Left ventricle myocardium inferior (tissue), 1 donor: ENCODE measurements at places on chromosomes 6 and 20. TPM values are rescaled to one million over a fixed set of nuclear protein-coding genes. Genes with fewer than 3 reads are reported as not detected.

- H3K4me3 ChIP-seq, result no peak overlapping the region
- H3K36me3 ChIP-seq, result peaks cover 25% of the 10 kb centered on the region
- no peaks in the 10 kb centered on the region for H3K4me1 ChIP-seq
- no peak overlapping the region for H3K27ac ChIP-seq
Measured at GRCh38 chr6:131183427-131184095, 48.3 kb downstream of the AKAP7 start.

- peaks cover 10% of the 10 kb centered on the region for H3K4me1 ChIP-seq
- H3K27me3 ChIP-seq, result no peaks in the 10 kb centered on the region
- H3K4me3 ChIP-seq, result no peak overlapping the region
- H3K36me3 ChIP-seq, result peaks cover 5% of the 10 kb centered on the region
Measured at GRCh38 chr6:118632359-118632758, 19.0 kb downstream of the CEP85L start.

GRCh38 chr6:89372506-89372901 is 20.0 kb upstream of the UBE2J1 start:
- H3K4me3 ChIP-seq, result no peak overlapping the region
- peak overlapping the region; percentile 49 for H3K27ac ChIP-seq
- no peaks in the 10 kb centered on the region for H3K27me3 ChIP-seq
- H3K4me1 ChIP-seq, result peaks cover 36% of the 10 kb centered on the region
- DNase-seq, result no peak

NKX2-4 gene
- not detected for total RNA-seq

CLDN20 gene
- not detected for total RNA-seq

- peak overlapping the region; percentile 58 for H3K4me3 ChIP-seq
- H3K36me3 ChIP-seq, result no peaks in the 10 kb centered on the region
- DNase-seq, result peak; percentile 69
- peaks cover 37% of the 10 kb centered on the region for H3K4me1 ChIP-seq
- H3K27me3 ChIP-seq, result no peaks in the 10 kb centered on the region
Measured at GRCh38 chr6:163405412-163406309, 8.9 kb upstream of the QKI start.

- H3K4me3 ChIP-seq, result no peak overlapping the region
- H3K36me3 ChIP-seq, result no peaks in the 10 kb centered on the region
Measured at GRCh38 chr6:126657561-126658175, 317.8 kb downstream of the CENPW start.

DNA sequence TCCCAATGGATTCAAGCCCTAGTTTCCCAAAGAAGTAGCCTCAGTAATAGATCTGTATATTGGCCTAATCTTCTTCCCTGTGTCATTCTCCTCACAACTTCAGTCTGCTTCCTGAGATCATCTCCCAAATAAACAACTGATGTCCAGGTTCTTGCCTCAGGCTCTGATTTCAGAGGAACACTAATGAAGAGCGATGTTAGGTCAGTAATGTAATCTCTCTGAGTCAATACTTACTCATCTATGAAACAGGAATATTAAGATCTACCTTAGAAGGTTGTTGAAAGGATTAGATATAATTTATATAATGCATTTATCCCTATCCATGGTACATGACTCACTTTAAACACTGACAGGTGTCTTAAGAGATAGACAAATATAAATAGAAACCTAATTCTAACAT is 246.0 kb upstream of the FLRT3 start:
- no peak for DNase-seq
- H3K4me1 ChIP-seq, result no peaks in the 10 kb centered on the region
- H3K27me3 ChIP-seq, result no peaks in the 10 kb centered on the region

- no peak overlapping the region for H3K27ac ChIP-seq
- DNase-seq, result no peak
- no peaks in the 10 kb centered on the region for H3K4me1 ChIP-seq
- H3K36me3 ChIP-seq, result no peaks in the 10 kb centered on the region
- no peaks in the 10 kb centered on the region for H3K27me3 ChIP-seq
Measured at GRCh38 chr6:23349521-23350147, 776.4 kb upstream of the NRSN1 start.

MYLK4 gene
- 1.2 TPM for total RNA-seq

DNA sequence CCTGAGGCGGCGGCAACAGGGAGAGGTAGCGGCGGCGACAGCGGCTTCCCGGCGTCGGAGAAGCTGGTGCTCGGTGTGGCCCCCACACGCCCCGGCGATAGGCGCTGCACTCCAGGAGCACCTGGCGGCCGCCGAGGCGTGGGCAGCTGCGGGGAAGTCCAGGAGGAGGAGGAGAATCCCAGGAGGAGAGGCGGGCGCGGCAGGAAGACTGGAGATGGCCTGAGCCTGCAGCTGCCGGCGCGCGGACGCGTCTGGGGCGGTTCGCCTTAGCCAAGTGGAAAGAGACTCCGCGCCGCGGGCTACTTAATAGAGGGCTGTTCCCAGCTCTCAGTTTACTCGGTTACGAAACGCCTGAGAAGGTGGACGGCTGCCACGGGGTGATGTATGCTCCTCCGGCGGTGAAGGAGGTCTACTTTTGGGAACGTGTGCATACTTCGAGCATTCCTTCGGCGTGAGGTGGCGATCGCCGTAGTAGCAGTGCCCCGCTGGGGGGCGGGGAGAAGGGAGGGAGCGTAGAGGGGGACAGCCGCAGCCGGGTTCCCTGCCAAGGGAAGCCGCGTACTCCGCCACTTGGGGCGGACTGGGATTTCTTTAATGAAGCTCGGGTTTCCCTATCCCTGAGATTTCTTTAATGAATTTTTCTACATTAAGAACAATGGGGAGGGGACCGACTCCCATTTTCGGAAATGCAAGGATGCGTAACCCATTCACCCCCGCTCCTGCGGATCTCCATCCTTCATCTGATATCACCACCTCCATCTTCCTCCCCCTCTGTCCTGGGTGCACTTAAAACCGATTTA is at the start of gene COL12A1:
COL12A1 (minus strand) TSS at position 278 of the 800 bp plus-strand sequence. CDS start 3,261 bp downstream, outside the sequence.
- H3K36me3 ChIP-seq, result no peaks in the 10 kb centered on the region
- peaks cover 77% of the 10 kb centered on the region for H3K27me3 ChIP-seq
- peak within 1 kb of the TSS; percentile 76 for H3K27ac ChIP-seq
- peak within 1 kb of the TSS; percentile 71 for H3K4me3 ChIP-seq
- peaks cover 67% of the 10 kb centered on the region for H3K4me1 ChIP-seq

GRCh38 chr6:82624251-82624650 is 260.6 kb downstream of the TPBG start:
- H3K4me3 ChIP-seq, result no peak overlapping the region
- no peak for DNase-seq
- no peak overlapping the region for H3K27ac ChIP-seq
- H3K4me1 ChIP-seq, result no peaks in the 10 kb centered on the region
- H3K27me3 ChIP-seq, result no peaks in the 10 kb centered on the region

DNA sequence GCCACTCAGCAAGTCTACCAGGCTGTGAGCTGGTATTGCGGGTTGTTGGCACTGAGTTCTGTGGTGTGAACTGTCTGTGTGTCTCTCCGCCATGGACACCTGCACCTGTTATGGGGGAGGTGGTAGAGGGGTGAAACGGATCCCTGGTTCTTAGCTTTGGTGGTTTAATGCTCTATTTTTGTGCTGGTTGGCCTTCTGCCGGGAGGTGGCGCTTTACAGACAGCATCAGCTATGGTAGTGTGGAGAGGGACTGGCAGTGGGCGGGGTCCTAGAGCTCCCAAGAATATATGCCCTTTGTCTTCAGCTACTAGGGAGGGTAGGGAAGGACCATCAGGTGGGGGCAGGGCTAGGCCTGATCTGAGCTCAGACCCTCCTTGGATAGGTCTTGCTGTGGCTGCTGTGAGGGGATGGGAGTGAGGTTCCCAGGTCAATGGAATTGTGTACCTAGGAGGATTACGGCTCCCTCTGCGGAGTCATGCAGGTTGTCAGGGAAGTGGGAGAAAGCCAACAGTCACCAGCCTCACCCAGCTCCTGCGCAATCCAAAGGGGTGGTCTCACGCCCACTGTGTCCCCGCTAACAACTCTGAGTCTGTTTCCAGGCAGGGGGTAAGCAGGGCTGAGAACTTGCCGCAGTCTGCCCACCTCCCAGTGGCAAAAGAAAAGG is 154.3 kb downstream of the CCDC170 start:
- H3K4me3 ChIP-seq, result no peak overlapping the region
- no peaks in the 10 kb centered on the region for H3K4me1 ChIP-seq
- no peak for DNase-seq
- no peaks in the 10 kb centered on the region for H3K36me3 ChIP-seq

PSMA7 gene
- total RNA-seq, result 233 TPM

CLVS2 gene
- total RNA-seq, result 0.05 TPM

DNA sequence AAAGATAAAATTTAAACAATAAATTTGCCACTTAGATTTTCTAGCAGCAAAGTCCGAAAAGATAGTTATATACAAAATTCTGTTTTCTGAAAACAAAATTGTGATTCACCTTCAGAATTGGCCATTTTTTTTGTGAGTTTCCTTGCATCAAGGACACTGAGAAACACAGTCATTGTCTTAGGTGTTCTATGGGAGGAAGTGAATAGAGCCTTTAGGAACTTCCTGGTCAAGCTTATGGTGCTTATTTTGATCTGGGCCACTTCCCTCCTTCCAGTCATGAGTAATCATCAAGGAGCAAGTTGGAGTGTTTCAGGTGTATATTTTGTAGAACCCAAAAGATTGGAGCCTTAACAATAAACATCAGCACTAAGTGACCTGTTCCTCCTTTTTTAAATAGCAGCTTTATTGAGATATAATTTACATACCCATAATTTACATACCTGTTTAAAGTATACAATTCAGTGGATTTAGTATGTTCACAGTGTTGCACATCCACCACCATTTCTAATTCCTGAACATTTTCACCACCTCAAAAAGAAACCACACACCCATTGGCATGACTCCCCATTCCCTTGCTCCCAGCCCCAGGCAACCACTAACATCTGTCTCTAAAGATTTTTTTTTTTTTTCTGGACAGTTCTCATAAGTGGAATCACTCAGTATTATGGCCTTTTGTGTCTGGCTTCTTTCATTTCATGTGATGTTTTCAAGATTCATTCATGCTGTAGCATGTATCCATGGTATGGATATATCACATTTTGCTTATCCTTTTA is 17.6 kb downstream of the TMEM74B start:
- no peak overlapping the region for H3K4me3 ChIP-seq
- no peak for DNase-seq
- H3K27ac ChIP-seq, result no peak overlapping the region

BFSP1 gene
- total RNA-seq, result 0.66 TPM

KIAA0408 gene
- 2.2 TPM for total RNA-seq

DNA sequence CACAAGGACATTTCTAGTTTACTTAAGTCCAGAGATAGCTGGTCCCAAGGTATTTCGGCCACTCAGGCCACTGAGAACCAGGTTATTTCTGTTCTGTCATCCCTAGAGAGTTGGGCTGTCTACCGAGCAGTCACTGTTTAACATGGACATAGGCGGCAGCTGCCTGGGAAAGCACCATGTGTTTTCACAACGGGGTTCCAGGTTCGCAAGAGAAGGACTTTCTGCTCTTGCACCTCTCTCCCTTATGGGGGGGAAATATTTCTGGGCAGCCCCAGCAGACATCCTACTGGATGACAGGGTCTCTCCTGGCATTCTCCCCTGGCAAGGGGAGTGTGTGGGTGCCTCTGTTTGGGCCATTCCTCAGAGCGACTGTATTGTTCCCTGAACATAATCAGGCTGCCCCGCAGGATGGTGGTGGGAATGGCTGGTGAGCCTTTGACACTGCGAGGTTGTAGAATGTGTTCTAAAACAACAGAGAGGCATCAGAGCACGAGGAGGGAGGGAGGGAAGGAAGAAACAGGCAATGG is 64.4 kb upstream of the DUSP22 start:
- peaks cover 8% of the 10 kb centered on the region for H3K27me3 ChIP-seq
- peaks cover 10% of the 10 kb centered on the region for H3K4me1 ChIP-seq
- no peak for DNase-seq
- no peak overlapping the region for H3K4me3 ChIP-seq

GRCh38 chr6:159299566-159299965 is 130.4 kb downstream of the FNDC1 start:
- peaks cover 50% of the 10 kb centered on the region for H3K27me3 ChIP-seq
- H3K4me3 ChIP-seq, result no peak overlapping the region
- no peaks in the 10 kb centered on the region for H3K36me3 ChIP-seq
- H3K27ac ChIP-seq, result no peak overlapping the region

FAM210B gene
- total RNA-seq, result 52.7 TPM

- H3K36me3 ChIP-seq, result peaks cover 34% of the 10 kb centered on the region
- DNase-seq, result no peak
- H3K27ac ChIP-seq, result no peak overlapping the region
- no peaks in the 10 kb centered on the region for H3K27me3 ChIP-seq
- no peaks in the 10 kb centered on the region for H3K4me1 ChIP-seq
Measured at GRCh38 chr6:130882370-130882769, 55.2 kb downstream of the SMLR1 start.

GRCh38 chr6:144349690-144350527 is 64.8 kb downstream of the UTRN start:
- no peaks in the 10 kb centered on the region for H3K27me3 ChIP-seq
- H3K27ac ChIP-seq, result peak overlapping the region; percentile 63
- H3K36me3 ChIP-seq, result no peaks in the 10 kb centered on the region
- peak overlapping the region; percentile 39 for H3K4me3 ChIP-seq

KATNA1 gene
- 11.6 TPM for total RNA-seq

DNA sequence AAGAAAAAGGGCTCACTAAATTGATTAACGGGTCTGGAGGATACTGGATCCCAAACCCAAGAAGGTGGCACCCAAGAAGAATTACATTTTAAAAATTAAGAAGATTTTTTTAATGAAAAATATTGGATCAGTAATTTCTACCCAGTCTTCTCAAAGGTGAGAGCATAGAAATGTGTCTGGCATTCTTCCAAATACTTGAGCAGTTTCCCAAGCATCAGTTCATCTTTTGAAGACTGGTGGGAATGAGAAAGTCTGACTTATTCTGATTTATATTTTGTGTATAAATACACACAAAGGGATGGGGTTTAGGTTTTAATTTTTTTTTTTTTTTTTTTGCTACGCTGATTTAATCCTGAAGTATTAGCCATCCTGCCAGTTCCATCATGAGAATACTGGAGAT is 3.3 kb downstream of the MGME1 start:
- peaks cover 18% of the 10 kb centered on the region for H3K36me3 ChIP-seq
- peaks cover 66% of the 10 kb centered on the region for H3K4me1 ChIP-seq
- peak overlapping the region; percentile 99 for H3K27ac ChIP-seq

EPHA7 gene
- 12.5 TPM for total RNA-seq

- H3K27me3 ChIP-seq, result no peaks in the 10 kb centered on the region
- DNase-seq, result no peak
- no peaks in the 10 kb centered on the region for H3K36me3 ChIP-seq
- no peak overlapping the region for H3K4me3 ChIP-seq
- no peak overlapping the region for H3K27ac ChIP-seq
- H3K4me1 ChIP-seq, result no peaks in the 10 kb centered on the region
Measured at GRCh38 chr20:14992961-14993360, 655.5 kb upstream of the FLRT3 start.
